ENCODE measurements at places on chromosomes 1 and 21.

- peak; percentile 93 for DNase-seq
Measured at GRCh38 chr1:171292799-171293198, 21.2 kb upstream of the FMO4 start.

GRCh38 chr1:39926820-39927219 is 25.1 kb upstream of the MYCL start:
- no peak for DNase-seq

DNA sequence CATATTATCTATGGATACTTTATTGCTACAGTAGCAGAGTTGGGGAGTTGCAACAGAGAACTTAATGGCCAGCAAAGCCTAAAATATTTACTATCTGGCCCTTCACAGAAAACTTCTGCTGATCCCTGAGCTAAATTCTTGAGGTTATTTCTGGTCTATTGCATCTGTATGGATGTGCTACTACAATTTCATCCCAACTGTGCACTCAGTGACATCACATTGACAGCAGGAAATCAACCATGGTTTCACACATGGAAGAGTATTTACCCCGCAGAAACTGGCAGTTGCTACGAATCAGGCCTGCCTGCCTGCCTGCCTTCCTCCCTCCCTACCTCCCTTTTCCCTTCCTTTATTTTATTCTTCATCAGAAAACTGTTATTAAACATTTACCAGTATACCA is 12.1 kb downstream of the CLCA2 start:
- peak; percentile 56 for DNase-seq

GRCh38 chr1:101797722-101798121 is 199.0 kb downstream of the OLFM3 start:
- DNase-seq, result no peak

DNA sequence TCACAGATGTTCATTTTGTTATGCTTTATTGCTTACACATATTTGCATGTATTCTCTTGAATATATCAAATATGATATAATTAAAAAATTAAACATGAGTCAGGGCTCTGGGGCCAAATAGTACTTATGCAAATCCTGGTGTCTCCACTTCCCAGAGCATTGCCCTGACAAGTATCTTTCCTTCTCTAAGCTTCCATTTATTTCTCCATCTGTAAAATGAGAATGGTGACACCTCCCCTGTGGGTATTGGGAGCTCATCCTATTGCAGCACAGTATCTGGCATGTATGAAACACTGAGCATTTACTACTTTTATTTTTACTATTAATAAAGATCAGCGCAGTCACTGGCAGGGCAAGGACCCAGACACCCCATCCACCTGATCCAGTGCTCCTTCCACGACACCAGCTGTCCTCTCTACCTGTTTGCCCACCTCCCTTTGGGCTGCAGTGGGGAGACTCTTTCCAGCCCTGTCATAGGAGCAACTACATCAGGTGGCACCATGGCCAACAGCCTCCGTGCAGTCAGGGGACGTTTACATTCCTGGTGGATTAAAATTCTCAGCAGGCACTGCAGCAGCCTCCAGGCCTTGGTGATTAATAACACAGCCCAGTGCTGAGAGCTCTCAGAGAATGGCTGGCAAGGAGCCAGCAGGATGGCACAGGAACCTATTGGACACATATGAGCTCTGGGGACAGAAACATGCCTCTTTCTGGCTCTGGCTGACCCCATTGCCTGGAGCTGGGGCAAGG is 113.0 kb downstream of the DMRTB1 start:
- peak; percentile 93 for DNase-seq

- DNase-seq, result no peak
Measured at GRCh38 chr1:159206110-159206509, 1.4 kb downstream of the ACKR1 start.

GRCh38 chr1:15974855-15975254 is 1.0 kb downstream of the ZBTB17 start:
- no peak for DNase-seq

DNA sequence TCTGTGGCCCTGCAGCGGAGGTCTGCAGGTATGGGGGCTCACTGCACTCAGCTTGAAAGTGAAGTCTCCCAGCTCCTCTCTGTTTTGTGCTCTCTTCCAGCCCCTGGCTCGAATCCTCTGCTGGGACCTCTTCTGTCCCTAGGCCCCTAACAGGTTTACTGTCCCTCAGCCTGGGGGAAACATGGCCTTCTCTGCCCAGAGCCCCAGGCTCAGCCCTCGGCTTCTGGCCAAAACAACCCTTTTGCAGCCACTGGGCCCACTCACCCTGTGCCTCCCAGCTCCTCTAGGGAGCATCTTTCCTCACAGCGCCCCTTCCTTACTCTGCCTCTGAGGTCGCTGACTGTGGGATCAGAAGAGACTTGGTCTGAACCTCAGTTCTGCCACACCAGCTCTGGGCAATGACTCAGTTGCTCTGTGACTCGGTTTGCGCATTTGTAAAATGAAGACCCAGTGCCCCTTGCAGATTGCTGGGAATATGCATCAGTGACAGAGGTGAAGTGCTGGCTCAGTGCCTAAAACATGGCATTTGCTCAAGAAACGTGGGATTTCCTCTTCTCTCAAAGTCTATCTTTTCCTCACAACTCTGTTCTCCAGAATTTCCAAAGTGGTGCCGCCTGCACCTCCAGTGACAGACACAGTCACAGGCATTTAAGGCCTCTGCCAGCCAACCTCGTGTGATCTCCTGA is 26.5 kb upstream of the TENT5C start:
- DNase-seq, result no peak

DNA sequence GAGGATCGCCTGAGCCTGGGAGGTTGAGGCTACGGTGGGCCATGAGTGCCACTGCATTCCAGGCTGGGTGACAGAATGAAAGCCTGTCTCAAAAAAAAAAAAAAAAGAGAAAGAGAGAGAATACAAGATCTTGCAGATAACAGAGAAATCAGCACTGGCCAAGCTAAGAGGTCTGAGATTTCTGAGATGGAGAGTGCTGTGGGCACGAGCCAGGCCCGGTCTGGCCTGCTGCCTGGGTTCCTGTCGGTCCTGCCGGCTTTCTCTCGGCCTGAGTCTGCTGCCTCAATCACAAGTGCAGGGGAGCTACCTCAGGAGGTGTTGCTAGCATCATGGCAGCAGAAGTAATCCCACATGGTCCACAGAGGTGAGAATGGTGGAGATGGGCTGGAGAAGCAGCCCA is 19.0 kb downstream of the ADORA1 start:
- no peak for DNase-seq

DNA sequence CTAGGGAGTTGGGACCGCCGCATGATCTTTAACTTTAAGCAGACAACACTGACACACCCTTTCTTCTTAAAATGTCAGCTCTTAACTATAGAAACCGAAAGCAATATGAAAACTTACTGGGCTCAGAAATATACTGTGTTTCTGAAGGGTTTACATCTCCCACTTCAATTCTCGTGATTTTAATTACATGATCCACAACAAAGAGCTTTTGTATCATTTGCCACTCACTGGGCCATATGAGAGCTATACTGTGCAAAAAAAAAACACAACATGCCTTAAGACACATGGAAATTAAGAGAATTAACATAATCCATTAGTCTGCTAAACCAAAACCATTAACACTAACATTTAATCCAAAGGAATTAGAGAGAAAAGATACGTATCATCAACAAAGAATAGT is 35.0 kb upstream of the RAP1GAP start:
- DNase-seq, result no peak

- no peak for DNase-seq
Measured at GRCh38 chr1:107480548-107481415, 339.9 kb downstream of the NTNG1 start.

DNA sequence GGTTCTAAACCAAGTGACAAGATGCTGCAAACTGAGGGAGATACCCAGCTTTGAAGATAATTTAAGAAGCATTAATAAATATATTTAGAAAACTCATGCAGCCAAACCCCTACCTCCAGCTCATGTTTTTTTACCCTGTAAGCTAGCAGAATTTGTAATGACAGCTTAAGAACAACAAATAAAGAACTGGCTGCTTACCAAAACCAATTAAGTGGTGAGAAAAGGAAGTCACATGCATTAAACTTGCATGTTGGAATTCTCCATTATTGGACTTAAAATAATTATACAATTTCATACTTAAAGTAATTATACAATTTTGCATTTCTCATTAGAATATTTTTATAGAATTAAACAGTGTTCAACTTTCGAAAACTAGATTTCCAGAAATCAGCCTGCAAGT is 75.6 kb upstream of the CNIH3 start:
- no peak for DNase-seq

DNA sequence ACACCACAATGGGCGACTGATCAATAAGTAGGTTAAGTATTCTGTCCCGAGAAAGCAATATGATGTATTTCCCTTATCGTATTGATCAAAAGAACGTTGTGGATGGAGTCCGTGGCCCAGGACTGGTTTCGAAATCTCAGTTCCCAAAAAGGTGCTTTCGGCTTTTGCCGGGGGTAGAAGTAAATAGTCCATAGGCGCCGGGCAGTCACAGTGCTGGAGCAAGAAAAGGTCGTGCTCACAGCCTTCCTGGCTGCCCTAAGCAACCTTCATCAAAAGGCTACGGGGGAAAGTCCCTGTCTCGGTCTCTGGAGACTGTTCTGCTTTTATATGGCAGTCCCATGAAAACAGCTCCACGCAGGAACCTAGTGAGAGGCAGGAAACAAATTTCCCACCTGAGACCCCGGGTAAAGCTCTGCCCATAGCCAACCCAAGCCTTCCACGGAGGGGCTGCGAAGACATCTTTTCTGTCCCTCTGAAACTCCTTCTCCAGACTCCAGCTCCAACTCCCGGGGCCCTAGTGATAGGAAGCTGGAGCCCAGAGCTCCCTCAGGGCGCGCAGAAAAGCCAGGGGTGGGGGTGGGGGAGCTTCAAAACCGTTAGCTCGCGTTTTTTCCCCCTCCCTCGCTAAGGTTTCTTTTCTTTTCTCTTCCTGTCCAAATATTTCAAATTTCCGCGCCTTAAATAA is 7.0 kb downstream of the CDKN2C start:
- DNase-seq, result peak; percentile 53

- no peak for DNase-seq
Measured at GRCh38 chr1:82632155-82632554, 831.4 kb downstream of the ADGRL2 start.

DNA sequence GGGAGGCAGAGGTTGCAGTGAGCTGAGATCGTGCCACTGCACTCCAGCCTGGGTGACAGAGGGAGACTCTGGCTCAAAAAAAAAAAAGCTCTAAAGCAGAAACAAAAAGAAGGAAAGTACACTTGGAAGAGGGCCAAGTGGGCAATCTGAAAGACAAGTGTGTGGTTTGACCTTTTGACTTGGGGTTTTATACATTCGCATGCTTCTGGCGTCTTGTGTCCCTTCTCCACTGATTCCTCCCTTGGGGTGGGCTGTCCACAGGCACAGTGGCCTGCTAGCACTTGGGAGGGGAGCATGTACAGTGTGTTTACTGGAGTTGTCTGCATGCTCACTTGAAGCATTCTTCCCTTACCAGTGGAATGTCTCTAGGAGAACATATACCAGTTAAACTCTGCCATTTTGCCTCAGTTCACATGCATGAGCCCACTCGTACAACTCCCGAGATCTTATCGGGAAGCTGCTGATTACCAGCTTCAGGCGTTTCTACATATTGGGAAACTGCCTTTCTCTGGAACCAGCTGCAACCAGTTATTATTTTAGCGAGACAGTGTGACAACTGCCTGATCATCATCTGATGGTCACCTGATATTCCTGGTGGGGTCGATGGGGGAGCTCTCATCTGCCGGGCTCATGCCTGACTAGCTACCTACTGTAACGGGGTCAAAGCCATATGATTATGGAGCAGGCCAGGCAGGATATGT is 113.5 kb upstream of the ZNF678 start:
- DNase-seq, result no peak

DNA sequence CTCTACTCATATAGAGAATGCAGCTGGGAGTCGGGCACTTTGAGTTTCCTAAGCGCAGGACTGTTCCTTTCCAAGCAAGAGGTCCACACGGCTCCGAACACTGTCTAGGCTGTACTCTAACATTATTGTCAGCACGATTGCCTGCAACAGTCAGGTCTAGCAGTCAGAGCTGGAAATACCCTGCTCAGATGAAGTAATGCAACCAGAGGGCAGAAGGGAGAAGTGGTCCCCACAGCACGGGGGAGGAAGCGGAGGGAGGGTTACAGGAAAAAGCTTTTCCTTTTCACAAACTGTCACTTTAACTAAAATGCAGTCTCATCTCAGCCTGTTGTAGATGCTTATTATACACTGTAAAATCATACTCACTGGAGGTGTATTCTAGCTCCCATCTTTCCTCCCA is 98.9 kb upstream of the SLC44A3 start:
- no peak for DNase-seq

DNA sequence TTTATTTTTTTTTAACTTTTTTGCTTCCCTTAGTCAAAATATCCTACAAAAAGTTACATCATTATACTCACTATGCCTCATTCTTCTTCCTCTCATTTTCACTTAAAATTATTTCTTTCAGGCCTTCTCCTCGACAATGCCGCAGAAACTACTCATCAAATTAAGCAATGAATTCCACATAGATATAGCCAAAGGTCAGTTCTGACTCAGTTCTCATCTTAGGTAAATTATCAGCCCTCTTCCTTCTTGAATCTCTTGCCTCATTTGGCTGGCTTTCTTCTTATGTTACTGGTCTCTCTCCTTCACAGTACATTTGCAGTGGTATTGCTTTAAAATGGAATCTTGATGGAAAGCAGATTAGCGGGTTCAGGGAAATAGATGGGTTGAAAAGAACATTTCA is 260.7 kb upstream of the BRINP3 start:
- no peak for DNase-seq

GRCh38 chr21:45618287-45618686 is 25.2 kb upstream of the PCBP3 start:
- DNase-seq, result peak; percentile 7

DNA sequence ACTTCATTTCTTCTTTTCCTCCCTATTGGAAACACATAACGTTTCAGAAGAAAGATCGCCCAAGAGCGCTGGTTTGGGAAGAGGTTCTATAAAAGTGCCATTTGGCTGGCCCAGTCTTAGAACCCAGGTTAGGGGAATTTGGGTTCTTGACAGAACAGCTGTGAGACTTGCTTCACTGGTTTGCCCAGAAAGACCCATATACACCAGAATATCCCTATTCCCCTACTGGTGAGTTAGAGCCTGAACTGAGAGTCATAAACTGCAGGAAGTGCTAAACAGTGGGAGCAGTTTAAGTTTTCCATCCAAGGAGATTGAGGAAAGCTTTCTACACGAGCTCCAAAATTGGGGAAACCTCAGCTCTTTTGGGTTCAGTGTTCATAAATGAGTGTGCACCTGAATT is 275.2 kb downstream of the VAV3 start:
- DNase-seq, result no peak

DNA sequence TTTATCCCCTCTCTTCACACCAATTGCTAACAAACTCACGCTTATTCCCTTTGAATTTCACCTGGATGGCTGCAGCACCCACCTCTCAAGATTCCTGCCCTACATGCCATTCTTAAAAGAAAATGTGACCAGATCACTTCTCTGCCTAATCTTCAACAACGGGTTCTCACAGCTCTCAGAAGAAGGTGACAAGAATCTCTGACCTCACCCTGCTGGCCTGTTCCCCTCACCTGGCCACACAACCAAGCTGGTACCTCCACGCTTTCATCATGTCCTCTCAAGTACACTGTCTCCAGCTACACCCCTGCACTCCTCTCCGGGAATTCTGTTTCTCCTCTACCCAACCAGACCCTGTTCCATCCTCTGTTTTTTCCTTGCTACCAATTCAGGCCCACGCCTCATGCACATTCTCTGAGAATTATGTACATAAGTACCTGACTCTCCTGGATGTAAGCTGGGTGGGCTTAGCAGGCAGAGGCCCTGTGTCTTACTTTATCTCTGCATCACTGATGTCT is 5.9 kb upstream of the LSS start:
- DNase-seq, result no peak

All from fibroblast of skin of scalp (primary cell).